ENCODE measurements at places on chromosomes 12 and 14.

DNA sequence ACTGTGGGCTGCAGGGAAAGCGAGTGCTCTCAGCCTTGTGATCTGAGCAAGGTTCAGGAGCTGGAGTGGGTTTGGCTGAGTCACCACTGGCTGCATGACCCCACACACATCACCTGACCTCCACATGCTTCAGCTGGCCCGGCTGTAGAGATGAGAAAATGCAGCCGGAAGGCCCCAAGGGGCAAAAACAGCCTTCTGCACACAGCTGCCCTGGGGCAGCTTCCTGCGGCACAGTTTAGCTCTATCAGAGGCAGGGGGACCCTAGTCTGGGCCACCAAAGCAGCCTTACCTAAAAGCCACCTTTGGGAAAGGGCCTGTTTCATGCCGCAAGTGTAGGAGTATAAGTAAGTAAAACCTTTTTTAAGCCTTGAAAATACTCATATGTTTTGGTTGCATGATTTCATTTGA, 123.3 kb downstream of the SSPN start:
- DNase-seq = no peak

- DNase-seq = no peak
Measured at GRCh38 chr12:19778797-19779196, 339.5 kb downstream of the AEBP2 start.

DNA sequence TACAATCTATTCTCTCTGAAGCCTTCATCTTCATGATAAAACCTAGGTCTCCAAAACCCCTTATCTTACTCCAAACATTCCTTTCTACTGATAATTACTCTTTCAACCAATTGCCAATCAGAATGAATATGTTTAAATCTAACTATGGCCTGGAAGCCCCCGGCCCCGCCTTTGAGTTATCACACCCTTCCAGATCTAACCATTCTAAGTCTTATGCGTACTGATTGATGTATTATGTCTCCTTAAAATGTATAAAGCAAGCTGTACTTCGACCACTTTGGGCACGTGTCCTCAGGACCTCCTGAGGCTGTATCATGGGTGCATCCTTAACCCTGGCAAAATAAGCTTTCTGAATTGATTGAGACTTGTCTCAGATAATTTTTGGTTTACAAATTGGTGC, 14.4 kb downstream of the PABPN1 start:
- no peak for DNase-seq

- no peak for DNase-seq
Measured at GRCh38 chr14:51453869-51454268, 197.8 kb upstream of the FRMD6 start.

DNA sequence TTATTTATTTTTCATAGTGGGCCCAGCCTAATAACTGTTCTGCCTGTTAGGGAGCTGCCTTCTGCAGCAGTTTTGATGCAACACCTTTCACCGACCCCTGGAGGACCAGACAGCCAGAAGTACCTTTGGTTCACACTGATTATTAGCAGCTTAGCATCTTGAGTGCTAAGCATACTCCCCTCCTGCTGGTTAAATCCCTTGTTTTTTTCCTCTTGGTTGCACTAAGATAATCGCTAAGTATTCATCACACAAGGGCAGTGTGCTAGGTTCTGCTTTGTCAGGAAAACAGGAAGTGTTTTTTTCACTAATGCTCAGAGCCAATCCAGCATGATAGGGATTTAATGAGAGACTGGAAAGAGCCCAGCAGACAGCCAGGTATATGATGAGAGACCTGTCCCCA, 437.0 kb downstream of the FUT8 start:
- no peak for DNase-seq

DNA sequence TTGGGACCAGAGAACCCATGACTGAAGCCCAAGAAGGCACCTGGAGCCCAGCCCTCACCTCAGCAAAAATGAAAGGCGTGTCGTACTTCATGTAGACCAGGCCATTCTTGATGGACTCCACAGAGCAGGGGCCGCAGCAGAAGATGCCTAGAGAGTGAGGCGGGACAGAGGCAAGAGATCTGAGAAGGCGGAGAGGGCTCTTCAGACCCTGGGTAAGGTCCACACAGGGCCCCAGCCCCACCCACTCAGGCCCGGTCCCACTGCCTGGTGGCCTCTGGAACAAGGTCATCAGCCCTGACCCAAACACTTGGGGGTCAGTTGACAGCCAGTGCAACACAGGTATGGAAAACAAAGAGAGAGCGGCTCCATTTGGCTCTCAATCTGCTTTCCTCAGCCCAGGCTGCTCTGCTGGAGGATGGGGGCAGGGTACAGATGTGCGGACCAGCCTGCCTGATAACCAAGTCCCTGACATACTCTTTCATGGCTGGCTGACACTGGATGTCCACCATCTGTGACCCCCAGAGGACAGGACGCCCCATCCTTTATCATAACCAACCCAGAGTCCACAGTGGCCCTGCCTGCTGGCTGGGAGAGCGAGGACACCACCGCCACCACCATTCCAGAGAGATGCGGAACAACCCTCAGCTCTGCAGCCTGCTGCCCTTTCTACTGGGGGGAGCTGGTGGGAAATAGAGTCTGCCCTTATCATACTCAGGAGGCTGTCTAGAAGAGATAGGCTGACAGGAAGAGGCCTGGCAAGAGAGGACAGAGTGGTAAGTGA, 6.9 kb downstream of the TGM1 start:
- no peak for DNase-seq

DNA sequence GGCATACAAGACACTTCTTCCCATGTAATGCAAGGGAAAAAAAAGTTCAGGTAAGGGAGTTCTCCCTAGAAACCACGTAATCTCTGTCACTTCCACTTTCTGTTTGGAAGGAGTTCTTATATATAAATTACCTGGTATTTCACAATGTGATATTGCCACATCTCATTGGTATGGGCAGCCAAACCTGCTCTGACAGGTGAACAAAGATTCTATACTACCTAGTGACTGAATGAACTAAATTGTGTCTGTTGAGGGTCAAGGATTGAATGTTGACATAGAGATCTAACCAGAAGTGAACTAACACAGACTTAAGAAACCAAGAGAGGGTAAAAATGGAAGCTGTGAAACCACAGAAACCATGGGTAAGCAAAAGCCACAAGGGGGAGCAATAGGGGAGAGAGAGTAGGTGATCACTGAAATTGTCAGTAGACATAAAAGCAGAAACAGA, 161.3 kb downstream of the RPL10L start:
- no peak for DNase-seq

DNA sequence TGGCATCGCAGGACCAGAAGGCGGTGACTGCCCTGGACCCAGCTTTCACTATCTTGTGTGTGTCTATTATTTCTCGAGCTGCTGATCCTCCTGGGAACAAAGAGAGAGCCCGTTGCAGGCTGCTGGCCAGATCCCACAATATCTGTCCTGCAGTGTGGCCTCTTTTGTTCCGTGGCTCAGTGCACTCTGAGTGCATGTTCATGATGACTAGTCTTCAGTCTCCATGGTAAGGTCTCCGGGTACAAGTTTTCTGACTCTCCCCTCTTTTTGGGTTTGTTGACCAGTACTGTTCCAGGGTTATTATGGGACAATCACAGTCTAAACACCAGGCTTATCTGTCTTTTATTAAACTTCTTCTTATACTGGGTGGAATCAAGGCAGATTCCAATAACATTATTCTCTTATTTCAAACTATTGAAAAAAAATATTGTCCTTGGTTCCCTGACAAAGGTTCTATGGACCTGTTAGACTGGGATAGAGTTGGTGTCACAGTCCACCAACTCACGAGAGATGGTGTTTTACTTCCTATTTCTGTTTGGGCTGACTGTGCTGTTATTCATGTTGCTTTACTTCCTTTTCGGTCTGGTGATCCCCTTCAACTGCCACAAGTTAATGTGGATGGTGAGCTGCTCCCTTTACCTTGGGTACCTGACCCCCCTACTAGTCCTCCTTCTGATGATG, 192.9 kb upstream of the ALG10B start:
- no peak for DNase-seq

DNA sequence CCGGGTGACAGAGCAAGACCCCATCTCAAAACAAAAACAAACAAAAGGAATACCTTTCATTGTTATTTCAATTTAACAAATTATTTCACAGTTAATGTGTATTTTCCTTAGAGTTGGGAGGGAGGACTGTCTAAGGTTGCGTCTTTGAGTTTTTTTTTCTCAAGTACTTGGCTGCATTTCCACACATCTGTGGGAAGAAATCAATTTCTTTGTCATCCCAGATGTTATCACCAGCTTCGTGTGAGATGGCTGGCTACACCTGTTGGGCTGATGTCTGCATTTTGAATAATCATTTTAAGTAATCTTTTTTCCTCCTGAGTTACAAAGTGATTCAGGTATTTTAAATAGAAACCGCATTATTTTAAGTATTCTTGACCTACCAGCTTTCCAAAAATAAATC, 59.4 kb downstream of the EML1 start:
- DNase-seq = no peak

DNA sequence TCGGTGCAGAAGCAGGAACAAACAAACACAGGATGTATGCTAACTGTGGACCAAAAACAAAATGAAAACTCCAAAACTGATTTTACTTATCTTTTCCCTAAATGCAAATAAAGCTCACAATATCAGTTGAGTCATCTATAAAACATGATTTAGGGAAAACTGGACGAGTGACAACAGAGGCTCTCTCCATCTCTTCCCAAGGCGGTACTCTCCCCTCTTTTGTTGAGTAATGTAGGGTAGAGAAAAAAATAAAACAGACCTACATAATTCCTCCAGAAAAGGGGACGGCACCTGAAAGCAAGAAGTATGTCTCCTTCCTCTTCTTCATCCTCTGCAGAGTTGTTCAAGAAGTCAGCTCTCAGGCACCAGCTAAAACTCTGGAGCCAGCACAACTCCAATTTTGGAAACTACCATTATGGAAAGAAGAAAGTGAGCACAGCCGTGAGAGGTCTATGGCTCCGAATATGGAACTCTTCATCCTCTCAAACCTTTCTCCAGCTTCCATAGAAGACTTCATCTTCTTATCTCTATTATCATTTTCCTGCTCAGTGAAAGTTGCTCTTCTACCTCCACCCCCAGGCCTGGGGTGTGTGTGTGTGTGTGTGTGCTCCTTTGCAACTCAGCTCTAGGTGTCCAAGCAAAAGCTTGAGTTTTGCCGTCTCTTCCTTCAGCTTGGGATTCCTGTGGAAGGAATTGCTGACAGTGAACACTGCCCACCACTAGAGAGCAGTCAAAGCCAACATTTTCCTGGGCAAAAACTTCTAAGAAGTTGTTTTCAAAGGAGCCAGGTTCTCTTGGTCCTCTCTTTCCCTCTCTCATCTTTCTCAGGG, 155.4 kb downstream of the DIO2 start:
- DNase-seq = no peak

- no peak for DNase-seq
Measured at GRCh38 chr14:66824251-66824650, 316.3 kb downstream of the GPHN start.

- DNase-seq = peak; percentile 37
Measured at GRCh38 chr14:52695481-52696091, at the start of gene ERO1A. Gene ERO1A, minus strand, starts transcription at chr14:52695558. Its CDS starts 77 bp downstream, at chr14:52695481.

GRCh38 chr12:77940011-77940423, 109.3 kb downstream of the NAV3 start:
- no peak for DNase-seq

GRCh38 chr14:100449225-100449987, 126.3 kb downstream of the SLC25A47 start:
- no peak for DNase-seq

DNA sequence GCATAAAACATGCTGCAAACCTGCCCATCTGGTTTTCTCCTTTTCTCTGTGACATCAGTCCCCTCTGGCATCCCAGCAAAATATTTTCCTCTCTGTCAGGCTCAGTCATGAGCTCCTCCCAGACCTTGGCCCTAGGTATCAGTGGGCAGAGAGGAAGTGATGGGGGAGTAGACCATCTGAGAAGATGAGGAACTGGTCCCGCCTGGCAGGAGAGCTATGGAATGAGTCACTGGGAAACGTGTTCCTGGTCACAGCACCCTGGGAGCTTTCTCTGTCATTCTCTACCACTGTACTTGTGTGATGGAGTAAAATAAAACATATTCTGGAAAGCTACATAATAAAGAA, 5.0 kb upstream of the SRSF9 start:
- DNase-seq = no peak

DNA sequence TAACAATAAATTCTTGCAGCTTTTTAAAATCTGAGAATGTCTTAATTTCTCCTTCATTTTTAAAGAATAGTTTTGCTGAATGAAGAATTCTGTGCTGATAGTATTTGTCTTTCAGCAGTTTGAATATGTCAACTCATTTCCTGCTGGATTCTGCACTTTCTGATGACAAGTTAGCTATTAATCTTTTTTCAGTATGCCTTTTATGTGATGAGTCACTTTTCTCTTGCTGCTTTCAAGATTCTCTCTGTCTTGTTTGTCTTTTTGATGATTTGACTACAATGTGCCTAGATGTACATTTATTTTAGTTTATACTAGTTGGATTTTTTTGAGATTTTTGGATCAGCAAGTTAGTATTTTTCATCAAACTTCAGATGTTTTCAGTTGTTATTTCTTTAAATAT, 87.9 kb upstream of the AVPR1A start:
- DNase-seq = no peak

DNA sequence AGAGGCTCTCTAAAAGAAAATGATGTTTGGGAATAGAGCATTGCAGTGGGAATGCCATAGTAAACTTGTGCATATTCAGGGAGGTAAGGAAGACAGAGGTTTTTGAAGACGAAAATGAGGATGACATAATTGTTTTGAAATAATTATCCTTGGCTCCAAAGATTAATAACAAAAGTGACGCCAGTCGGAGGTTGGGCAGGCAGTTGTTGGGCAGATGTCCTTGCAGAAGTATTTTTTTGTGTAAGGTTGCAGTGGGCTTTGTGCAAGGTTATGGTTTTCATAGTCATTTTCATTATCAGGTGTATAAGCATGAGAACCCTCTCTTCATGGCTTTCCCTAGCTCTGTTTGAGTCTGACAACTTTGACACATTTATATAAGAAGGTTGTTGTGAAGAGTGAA, 35.3 kb downstream of the METAP2 start:
- DNase-seq = no peak

DNA sequence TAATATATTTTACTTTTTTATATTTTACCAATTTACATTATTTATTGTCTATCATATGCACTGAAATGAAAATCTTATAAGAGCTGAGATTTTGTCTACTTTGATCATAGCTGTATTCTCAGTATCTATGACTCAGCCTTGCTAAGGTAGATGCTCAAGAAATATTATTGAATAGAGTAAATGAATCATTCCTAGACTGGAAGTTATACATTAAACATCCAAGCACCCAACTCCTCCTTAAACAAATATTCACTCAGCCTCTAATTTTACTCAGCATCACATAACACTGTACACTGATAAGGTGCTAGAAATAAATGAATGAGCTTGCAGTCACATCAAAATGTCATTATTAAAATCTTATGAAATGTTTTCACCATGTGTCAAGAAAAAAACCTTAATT, 1424.9 kb downstream of the LRFN5 start:
- no peak for DNase-seq

- no peak for DNase-seq
Measured at GRCh38 chr12:93868771-93869170, 191.6 kb downstream of the CRADD start.
